ENCODE measurements at places on chromosomes 3 and 15.

DNA sequence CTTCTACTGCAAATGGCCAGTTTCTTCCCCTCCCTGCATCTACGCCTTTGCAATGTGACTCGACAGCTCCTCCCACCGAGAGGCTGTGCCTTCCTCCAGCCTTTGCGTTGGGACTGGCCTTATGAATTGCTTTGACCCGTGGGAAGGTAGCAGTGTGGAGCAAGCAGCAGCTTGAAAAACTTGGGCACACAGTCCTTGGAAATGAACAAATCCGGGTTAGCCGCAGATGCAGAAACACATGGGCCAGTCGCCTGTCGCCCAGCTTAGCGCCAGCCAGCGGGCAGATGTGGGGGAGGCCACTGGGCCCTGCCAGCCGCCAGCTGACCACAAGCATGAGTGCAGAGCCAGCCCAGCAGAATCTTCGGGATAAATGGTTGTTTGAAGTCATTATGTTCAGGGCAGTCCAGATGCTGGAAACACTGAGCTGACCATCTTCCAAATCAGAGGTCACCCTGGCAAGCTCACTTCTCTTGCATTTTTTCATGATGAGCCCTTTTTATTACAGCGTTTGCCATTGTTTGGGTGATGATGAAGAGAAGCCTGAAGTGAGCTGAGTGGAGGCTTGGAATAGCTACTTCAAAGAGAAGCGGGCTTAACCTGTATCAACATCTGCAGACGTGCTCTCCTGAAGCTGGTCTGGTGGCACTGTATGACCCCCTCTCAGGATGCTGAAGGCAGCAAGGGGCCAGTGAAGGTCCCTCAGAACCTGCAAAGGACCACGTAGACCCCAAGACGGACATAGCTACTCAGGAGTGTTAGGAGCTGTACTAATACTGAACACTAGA is 9.8 kb downstream of the SELENOS start:
- DNase-seq, result peak; percentile 88

DNA sequence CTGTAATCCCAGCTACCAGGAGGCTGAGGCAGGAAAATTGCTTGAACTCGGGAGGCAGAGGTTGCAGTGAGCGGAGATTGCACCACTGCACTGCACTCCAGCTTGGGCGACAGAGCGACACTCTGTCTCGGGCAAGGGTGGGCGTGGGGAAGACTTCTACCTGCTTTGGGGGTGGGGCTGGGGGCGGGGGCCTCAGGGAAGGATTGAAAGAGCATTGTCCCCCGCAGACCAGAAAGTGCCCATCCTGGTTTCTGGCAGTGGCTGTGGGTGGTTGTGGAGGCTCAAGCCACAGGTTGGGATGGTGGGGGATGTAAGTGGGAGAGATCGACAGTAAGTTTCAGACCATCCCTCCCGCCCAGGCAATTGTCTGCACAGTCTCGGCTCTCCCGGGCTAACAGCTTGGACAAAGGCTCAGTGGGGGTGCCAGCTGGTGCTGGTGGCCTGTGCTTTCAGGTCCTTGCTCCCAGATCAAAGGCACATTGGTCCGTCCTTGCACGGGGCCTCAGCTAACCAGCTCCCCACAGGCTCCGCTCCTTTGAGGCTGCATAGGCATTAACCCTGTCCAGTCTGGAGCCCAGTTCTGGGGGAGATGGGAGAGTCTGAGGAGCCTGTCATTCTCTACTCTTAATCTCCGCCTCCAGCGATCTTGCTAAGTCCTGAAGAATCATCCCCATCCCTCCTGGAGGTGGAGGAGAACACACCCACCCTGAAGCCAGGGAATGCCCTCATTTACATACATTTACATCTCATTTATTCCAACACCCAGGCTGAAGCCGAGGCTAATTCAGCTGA is 8.6 kb downstream of the SCN5A start:
- no peak for DNase-seq

- DNase-seq, result no peak
These were observed 2.6 kb upstream of the MAP6D1 start for GRCh38 chr3:183827809-183828537.

GRCh38 chr3:147813256-147813655 is 404.1 kb downstream of the ZIC1 start:
- no peak for DNase-seq

DNA sequence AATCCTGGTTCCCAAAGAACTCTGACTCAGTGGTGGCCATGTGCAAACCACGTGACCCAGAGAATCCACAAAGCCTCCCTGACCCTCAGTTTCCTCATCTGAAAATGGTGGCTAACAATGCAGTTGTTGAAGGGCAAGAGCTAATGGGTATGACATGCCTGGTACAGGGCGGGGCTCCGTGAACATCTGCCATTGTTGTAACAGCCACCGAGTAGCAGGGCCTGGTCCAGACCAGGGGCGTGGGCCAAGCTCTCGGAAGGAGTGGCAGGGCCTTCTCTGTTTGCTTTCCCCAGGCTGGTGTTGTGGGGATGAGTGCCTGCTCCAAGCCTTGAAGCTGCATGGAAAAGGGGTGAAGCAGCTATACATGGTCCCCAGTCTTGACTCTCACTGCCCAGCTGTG is 13.4 kb downstream of the MAPKAPK3 start:
- DNase-seq, result no peak

DNA sequence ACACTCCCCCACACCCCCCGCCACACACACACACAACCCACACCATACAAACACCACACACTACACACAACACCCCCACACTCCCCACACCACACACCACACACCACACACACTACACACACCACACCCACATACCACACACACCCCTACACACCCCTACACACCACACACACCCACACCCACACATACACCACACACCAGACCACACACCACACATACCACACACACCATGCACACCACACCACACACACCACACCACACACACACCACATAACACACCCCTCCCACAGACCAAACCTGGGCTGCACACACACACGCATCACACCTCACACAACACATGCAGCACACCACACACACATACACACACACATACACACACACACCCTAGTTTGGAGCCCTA is 1.8 kb upstream of the RASGRF1 start:
- no peak for DNase-seq

GRCh38 chr15:90529371-90530249 is at the start of gene CRTC3:
CRTC3 (plus strand) TSS chr15:90529923; CDS start chr15:90530072, 149 bp downstream.
- DNase-seq, result no peak

GRCh38 chr3:197465197-197465995 is 90.4 kb downstream of the BDH1 start:
- DNase-seq, result no peak

DNA sequence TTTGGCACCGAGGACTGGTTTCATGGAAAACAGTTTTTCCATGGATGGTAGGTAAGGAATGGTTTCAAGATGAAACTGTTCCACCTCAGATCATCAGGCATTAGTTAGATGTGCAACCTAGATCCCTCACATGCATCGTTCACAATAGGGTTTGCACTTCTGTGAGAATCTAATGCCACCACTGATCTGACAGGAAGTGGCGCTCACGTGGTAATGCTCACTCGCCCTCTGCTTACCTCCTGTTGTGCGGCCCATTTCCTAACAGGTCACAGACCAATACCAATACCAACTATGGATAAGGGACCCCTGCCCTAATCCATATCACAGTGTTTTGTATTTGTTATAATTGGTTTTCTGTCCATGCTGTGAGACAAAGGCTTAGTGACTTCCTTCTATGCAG is 58.9 kb downstream of the SLMAP start:
- no peak for DNase-seq

GRCh38 chr3:109270779-109271178 is 45.5 kb downstream of the DPPA2 start:
- DNase-seq, result no peak

GRCh38 chr3:38127611-38128302 is 9.2 kb downstream of the ACAA1 start:
- no peak for DNase-seq

DNA sequence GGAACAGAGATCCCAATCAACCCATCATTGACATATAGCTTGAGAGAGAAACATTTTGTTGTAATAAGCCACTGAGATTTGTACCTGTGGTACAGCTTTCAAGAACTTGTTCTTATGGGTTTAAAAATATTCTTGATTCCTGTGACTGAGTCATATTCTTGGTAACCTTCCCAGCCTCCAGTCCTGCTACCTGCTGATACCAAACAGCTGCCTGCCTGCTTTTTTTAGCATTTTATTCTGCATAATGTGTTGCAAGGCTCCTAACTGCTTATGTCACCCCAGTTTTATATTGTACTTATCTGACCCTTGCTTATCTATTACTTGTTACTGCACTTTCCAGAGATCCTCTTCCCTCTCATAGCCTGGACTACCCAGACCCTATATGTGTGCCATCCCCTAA is 349.3 kb upstream of the SOX2 start:
- DNase-seq, result no peak

DNA sequence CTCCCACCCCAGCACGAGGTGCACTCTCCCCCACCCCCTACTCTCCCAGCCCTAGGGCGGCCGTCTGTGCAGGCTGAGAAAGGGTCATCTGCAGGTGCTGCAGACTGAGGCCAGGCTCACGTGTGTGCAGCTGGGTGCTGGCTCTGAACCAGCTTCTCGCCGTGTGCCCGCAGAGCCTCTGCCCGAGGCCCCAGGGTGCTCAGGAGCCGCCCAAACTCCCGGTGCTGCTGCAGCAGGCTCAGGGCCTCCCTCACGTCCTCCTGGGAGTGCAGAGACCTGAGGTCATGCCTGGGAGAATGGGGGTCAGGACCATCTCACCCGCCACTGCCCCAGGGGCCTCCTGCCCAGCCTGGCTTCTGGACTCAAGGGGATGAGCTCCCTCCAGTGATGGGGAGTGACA is 17.2 kb downstream of the SPTBN5 start:
- DNase-seq, result no peak

- no peak for DNase-seq
These were observed 25.9 kb upstream of the KIF23 start for GRCh38 chr15:69388260-69388705.

DNA sequence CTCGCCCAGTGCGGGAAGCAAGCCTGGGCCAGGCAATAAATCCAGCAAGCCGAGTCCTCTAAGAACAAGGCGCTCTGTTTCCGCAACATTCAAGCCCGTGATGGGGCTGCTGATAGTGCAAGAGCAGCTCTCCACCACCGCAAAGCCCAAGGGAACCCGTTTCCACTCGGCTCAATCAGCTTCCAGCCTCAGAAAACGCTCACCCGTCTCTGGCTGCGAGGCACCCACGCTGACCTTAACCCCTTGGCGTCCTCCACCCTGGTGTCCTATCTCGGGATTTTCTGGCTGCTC is 17.8 kb downstream of the SPATA12 start:
- DNase-seq, result peak; percentile 5

DNA sequence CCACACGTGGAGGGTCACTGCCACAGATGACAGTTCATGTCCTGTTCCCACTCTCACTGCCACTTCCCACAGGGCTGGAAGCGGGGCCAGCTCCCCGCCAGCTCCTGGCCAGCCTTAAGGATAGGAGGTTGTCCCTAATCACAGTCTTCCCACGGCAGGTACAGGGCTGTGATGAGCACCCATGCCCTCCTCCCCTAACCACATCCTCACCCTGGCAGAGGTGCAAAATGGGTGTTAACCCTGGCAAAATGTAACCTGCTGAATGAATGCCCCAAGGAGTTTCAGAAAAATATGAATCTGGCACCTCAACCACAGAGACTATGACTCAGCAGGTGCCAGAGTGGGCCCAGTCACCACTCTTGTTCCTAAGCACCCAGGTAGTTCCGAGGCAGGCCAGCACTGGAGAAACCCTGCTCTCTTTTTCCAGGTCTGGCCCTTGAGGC is 185.1 kb upstream of the TPM1 start:
- DNase-seq, result no peak

DNA sequence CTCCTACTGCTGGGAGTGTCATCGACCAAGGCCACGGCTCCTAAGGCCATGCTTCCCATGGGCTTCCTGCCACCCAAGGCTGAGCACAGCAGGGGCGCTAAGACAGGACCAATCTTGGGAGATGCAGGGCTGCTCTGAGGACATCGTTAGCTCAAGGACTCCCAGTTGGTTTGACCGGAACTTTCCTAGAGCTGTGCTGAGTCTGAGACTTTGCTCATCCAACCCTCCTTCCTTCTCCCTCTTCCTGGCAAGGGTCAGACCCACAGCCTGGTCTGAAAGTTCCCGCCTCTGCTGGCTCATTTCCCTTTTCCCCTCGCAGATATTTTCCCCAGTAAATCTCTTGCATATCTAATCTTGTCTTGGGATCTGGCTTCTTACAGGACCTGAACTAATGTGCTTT is 57.2 kb downstream of the EPHB3 start:
- DNase-seq, result no peak

- peak; percentile 69 for DNase-seq
These were observed 82.1 kb downstream of the FILIP1L start for GRCh38 chr3:100032243-100032642.

- no peak for DNase-seq
These were observed 235.9 kb downstream of the ARRDC4 start for GRCh38 chr15:98196371-98196770.

- DNase-seq, result no peak
These were observed 78.1 kb downstream of the NPTN start for GRCh38 chr15:73555080-73555479.

GRCh38 chr15:41689834-41690233 is 29.6 kb downstream of the MGA start:
- DNase-seq, result no peak

DNA sequence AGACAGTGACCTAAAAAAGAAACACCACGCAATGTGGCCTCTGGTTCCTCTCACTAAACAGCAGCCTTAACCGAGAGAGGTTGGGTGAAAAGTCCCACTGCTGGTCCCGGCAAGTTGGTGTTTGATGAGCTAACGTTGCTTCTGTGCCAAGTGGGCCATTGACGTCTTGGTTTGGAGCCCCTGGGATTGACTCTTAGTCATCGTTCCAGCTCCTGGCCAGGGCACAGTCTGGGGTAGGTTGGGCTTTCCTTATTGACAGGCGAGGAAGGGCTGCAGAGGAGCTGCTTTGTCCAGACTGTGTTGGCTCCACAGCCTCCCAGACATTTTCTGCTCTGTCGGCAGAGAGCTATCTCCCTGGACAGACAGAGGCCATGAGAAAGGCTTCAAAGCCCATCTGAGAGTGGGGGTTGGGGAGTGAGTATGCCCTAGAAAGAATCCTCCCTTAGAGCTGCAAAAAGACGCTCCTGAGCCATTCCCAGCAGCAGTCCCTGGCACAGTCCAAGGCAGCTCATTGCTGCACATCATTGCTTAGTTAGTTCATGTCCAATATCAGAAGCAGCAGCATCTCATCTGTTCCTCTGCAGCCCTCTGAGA is 28.6 kb upstream of the C3orf80 start:
- DNase-seq, result no peak

DNA sequence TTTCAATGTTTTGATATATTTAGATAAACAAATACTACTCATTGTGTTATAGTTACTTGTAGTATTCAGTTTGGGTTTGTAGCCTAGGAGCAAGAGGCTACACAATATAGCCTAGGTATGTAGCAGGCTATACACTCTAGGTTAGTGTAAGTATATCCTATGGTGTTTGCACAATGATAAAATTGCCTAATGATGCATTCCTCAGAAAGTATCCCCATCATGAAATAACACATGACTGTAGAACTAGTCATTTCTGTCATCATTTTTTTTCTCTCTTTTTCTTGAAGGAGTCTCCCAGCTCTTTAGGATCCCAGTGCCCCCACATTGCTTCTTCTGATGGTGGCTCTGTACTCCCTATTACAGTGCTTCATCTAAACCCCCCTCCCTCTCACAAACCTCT is 157.7 kb upstream of the CADPS start:
- DNase-seq, result no peak

- DNase-seq, result no peak
These were observed 10.8 kb downstream of the RCN2 start for GRCh38 chr15:76942331-76942730.
